Epithelial cell of prostate (primary cell): ENCODE measurements at places on chromosomes 11 and 22.

- no peak for DNase-seq
Observed at GRCh38 chr11:64592234-64592615, 1.2 kb downstream of the SLC22A12 start.

DNA sequence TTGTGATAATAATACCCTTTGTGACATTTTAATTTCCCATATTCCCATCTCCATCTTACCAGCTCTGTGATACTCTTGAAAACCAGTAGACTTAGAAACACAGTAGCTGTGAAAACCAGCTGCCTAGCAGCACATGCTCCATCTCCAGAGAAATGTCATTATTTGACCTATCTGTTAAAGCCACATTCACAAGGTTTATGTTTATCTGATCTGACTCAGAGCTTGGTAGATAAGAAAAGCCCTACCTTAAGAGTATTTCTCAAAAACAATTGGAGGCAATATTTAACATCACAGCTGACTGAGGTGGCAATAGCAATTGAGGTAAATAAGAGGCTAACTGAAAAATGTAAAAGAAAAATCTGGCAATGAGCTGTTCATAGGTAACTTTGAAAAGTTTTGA, 8.1 kb upstream of the ANO3 start:
- no peak for DNase-seq

DNA sequence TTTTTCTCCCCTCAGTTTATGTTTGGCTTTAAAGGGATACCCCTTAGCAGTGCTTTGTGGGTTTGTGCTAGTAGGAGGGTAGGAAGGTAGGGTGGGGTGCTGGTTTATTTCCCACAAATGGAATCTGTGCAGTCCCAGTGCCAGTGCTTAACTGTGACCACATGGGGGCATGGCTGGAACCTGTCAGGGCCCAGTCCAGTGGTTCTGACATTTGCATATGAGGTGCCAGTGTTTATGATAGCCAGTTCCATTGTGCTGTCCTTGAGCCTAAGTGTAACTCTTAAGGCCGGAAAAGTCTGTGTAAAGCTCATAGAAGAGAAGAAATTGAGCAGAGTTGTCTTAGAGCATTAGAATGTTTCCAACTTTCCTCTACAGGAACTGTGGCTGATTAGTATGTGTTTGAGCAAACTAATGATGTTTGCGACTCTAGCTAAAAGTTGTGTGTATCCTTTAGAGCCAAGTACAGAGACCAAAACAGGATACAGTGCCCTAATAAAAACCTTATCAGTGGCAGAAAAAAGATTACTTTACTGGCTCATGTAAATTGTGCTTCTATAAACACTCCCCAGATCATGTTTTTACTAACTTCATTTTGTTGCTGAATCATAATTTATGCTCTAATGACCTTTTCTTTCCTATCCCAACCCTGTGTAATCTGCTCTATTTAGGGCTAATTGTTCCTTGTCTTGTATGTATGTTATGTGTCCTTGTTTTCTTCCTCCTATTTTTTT, 38.1 kb downstream of the DIXDC1 start:
- no peak for DNase-seq

GRCh38 chr11:114918286-114918685, 240.0 kb downstream of the NXPE2 start:
- no peak for DNase-seq

DNA sequence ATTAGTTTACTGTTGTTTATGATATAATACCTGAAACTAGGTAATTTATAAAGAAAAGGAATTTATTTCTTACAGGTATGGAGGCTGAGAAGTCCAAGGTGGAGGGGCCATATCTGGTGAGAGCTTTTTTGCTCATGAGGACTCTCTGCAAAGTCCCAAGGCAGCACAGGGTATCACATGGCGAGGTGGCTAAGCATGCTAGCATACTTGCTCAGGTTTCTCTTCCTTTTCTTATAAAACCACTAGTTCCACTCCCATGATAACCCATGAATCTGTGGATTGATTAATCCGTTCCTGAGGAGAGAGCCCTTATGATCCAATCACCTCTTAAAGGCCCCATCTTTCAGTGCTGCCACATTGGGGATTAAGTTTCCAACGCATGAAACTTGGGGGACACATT, 82.7 kb downstream of the PHF21A start:
- DNase-seq: no peak

DNA sequence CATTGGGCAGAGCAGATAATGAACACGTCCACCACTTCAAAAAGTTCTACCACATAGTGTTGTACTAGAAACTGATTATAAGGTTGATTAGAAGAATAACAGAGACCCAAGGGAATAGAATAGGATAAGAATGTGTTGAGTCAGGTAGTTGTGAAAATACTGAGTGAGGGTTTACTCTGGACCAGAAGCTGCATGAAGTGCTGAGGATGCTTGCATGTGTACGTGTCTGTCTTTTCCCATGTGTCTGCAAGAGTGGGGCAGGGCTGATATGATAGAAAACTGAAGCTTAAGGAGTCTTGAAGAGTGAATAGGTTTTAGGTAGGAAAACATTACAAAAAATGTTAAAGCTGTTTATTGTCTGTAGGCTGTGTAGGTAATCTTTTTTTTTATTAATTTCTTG, 20.6 kb downstream of the TRPC6 start:
- no peak for DNase-seq

GRCh38 chr11:103326070-103326794, 217.0 kb downstream of the DYNC2H1 start:
- peak; percentile 8 for DNase-seq

- DNase-seq: no peak
Observed at GRCh38 chr11:34348919-34349318, 8.9 kb downstream of the ABTB2 start.

- no peak for DNase-seq
Observed at GRCh38 chr11:94011478-94011877, 9.7 kb upstream of the HEPHL1 start.

GRCh38 chr11:15651816-15652215, 537.1 kb downstream of the INSC start:
- no peak for DNase-seq

GRCh38 chr22:25495285-25495684, 69.2 kb upstream of the GRK3 start:
- no peak for DNase-seq

GRCh38 chr11:43360361-43361032, 1.8 kb downstream of the TTC17 start:
- no peak for DNase-seq

GRCh38 chr11:65305501-65306268, 9.0 kb upstream of the CDC42EP2 start:
- no peak for DNase-seq

- DNase-seq: no peak
Observed at GRCh38 chr22:19106886-19107729, 15.1 kb downstream of the DGCR2 start.

- no peak for DNase-seq
Observed at GRCh38 chr11:18669711-18670110, 28.9 kb upstream of the TMEM86A start.

DNA sequence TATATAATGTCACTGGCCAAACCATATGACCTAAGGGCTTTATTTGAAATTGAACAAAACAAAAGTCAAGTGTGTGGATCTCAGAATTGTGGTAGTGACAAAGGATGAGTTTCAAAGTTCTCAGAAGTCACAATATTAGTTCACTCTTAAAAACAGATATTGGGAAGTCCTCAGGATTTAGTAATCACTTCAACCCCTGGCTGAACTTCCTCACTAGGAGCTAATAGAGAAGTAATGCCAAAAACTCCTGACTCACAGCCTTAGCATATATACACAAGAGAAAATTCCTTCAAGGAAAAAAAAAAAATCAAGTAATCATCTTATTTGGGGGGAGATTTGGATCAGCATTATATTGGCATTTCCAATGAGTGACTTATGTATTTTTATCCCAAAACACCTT, 75.6 kb upstream of the APOA1 start:
- peak; percentile 3 for DNase-seq

DNA sequence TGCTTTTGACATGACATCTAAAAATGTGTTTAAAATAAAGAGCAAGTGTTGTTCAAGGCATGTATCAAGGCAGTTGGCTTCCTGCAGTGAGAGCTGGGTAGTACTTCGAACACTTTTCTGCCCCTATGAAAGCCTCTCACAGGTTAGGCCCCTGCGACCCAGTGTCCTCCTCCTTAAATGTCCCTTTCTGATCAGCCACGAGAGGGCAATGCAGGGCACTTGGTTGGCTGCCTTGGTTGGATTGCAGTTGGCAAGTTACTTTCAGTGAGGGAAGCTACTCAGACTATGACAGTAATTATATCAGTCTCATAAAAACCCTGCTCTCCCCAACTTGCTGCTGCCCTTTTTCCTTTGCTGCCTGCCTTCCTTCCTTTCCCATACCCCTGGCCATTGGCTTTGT, 743.8 kb downstream of the NTM start:
- DNase-seq: no peak

- no peak for DNase-seq
Observed at GRCh38 chr11:17744151-17744940, 9.8 kb downstream of the KCNC1 start.

DNA sequence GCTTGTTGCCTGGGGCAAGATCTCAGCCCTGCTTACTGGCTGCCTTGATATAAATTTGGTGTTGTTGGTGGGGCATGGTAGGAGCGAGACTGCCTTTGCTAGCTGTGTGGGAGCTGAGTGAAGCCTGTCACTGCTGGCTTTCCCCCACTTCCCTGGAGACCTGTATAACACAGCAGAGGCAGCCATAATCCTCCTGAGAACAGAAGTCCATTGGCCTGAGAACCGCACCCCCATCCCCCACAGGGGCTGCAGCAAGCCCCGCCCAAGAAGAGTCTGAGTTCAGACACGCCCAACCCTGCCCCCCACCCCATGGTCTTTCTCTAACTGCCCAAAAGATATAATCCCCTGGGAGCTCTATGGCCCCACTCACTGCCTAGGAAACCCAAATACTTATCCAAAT, 39.2 kb upstream of the ARHGAP42 start:
- no peak for DNase-seq

DNA sequence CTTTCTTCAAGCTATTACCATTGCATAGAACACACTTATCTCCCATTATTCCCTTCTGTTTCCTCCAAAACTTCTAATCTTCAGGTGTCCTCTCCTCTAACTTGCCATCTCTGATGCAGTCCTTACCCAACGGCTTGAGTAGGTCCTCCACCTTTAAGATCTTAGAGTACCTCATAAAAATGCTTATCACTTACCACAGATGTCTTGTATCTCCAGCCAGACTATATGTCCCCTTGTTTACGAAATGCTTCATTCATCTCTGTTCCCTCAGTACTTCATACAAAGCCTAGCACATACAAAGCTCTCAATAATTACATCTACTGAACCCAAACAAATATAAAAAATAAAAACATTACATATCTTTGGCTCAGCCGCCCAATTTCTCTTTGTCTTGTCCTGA, 49.2 kb downstream of the PAK1 start:
- no peak for DNase-seq

GRCh38 chr22:49567899-49568750, 259.5 kb downstream of the BRD1 start:
- DNase-seq: no peak

- DNase-seq: no peak
Observed at GRCh38 chr22:37843741-37844089, 419 bp downstream of the ANKRD54 start.

- no peak for DNase-seq
Observed at GRCh38 chr11:69799582-69799981, 19.6 kb downstream of the FGF3 start.

- DNase-seq: no peak
Observed at GRCh38 chr11:19239039-19239438, 1.7 kb downstream of the E2F8 start.

DNA sequence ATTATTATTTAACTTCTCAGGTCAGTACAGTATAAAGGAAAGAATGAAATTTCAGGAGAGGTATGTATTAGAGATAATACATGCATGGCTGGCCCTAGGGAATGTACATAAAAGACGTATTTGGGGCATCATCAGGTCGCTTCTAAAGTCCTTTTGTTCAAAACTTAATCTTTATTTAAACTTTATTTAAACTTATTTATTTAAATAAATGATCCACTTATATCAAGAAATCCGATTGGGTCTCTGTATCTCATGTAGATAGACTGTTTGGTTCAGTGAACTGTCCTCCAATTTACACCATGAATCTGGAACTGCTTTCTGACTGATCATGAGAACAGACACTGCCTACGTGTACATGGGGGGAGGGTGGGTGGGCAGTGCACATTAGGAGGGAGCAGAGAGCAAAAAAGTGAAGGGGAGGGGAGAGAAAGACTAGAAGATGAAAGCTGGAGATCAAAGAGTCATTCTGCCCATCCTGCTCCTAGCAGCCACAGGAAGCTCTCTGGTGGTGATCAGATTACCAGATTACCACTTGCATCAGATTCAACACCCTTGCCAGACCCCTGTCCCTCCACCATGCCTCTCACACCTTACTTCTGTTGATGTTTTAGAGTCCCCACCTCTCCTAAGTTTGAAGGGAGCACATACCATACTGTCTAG, 92.1 kb upstream of the MTMR2 start:
- no peak for DNase-seq
